Osteocyte (in vitro differentiated cells): ENCODE measurements at places on chromosomes 7 and 10. TPM values are rescaled to one million over a fixed set of nuclear protein-coding genes. Genes with fewer than 3 reads are reported as not detected.

The CTAGE15 gene
- not detected in 2 replicates for total RNA-seq

The CDH23 gene
- total RNA-seq = not detected in 2 replicates

The SEC61A2 gene
- 12.0 and 13.9 TPM in 2 replicates for total RNA-seq

The UPK3BL2 gene
- total RNA-seq = 7.9 and 11.0 TPM in 2 replicates

The SNX13 gene
- 48.7 and 49.5 TPM in 2 replicates for total RNA-seq

The SAP25 gene
- total RNA-seq = 1.5 TPM in 1 of 2 replicates, not detected in the other

The OR2A7 gene
- 0.68 and 1.1 TPM in 2 replicates for total RNA-seq

The PRR15 gene
- 0.73 and 1.6 TPM in 2 replicates for total RNA-seq

The SFRP4 gene
- 0.16 TPM in 1 of 2 replicates, not detected in the other for total RNA-seq

The PWWP2B gene
- total RNA-seq = 12.9 and 14.6 TPM in 2 replicates

The FAM25C gene
- not detected in 2 replicates for total RNA-seq

The TLX1 gene
- total RNA-seq = not detected in 2 replicates

The TMEM270 gene
- total RNA-seq = not detected in 2 replicates

The PPP1R9A gene
- total RNA-seq = 3.4 and 4.4 TPM in 2 replicates

The ZPBP gene
- not detected in 2 replicates for total RNA-seq

The GTF2IRD1 gene
- 44.7 and 48.7 TPM in 2 replicates for total RNA-seq

The ZNRF2 gene
- total RNA-seq = 6.8 TPM in 2 replicates

The AQP1 gene
- total RNA-seq = 6.0 and 6.7 TPM in 2 replicates

The WAC gene
- 110 and 122 TPM in 2 replicates for total RNA-seq

The GIMAP8 gene
- not detected in 2 replicates for total RNA-seq

The KCNH2 gene
- total RNA-seq = not detected in 2 replicates

The PPP3CB gene
- 65.5 and 65.6 TPM in 2 replicates for total RNA-seq

The HSPA12A gene
- 3.9 and 4.0 TPM in 2 replicates for total RNA-seq

The HTR5A gene
- total RNA-seq = not detected in 2 replicates

The PHKG1 gene
- total RNA-seq = 0.99 and 1.1 TPM in 2 replicates

The LIPK gene
- total RNA-seq = not detected in 2 replicates

The C10orf67 gene
- not detected in 2 replicates for total RNA-seq

The PIP4K2A gene
- total RNA-seq = 41.1 and 52.7 TPM in 2 replicates

The VWDE gene
- total RNA-seq = not detected in 2 replicates

The ZNF3 gene
- 35.4 and 39.2 TPM in 2 replicates for total RNA-seq

The FAM171A1 gene
- total RNA-seq = 30.4 and 32.9 TPM in 2 replicates

The DENND2A gene
- 53.3 and 56.6 TPM in 2 replicates for total RNA-seq

The SORCS3 gene
- not detected in 2 replicates for total RNA-seq

The MYO1G gene
- total RNA-seq = 0.05 TPM in 1 of 2 replicates, not detected in the other

The MEOX2 gene
- total RNA-seq = 24.5 and 24.8 TPM in 2 replicates

The ADO gene
- 17.5 and 17.6 TPM in 2 replicates for total RNA-seq

The HOXA4 gene
- total RNA-seq = not detected in 2 replicates

The UCN3 gene
- not detected in 2 replicates for total RNA-seq

The CALML3 gene
- total RNA-seq = not detected in 2 replicates
